Fibroblast of the aortic adventitia (primary cell): ENCODE measurements at places on chromosomes 1 and 21. TPM values are rescaled to one million over a fixed set of nuclear protein-coding genes. Genes with fewer than 3 reads are reported as not detected.

DNA sequence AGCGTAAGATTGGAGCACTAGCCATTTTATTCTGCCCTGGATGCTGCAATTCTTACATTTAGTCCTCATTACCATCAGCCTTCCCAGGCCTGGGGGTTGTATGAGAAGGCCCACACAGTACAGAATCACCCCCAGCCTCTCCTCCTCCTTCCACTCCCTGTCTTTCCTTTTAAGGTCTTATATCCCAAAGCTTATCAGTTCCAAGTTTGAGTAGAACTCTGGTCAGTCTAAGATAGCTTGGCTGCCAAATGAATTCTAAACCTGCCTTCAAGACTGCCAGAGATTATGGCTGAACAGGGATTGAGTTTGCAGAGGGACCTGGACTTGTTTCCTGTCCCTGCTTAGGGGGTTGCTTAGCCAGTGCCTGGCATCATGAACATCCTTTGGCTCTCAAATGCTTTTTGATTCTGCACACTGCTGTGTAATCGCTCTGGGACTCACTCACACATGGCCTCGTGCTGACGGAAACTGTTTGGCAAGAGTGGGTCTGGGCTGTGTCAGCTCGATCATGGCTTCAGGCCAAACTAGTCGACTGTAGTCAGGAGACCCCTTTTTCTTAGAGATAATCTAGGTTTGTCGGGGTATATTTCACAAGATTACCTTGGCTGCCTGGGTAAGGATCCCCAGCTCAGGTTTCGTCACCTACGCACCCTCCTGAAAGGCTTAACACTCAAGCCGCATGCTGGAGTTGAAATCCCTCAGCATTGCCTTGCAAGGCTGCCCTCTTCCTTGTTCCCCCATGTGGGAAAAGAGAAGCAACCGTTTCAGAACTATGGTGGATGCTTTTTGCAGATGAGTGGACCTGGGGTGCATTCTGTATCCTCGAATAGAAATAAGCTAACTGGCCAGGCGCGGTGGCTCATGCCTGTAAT, 252.6 kb downstream of the NFIA start:
- peak; percentile 49 for DNase-seq

DNA sequence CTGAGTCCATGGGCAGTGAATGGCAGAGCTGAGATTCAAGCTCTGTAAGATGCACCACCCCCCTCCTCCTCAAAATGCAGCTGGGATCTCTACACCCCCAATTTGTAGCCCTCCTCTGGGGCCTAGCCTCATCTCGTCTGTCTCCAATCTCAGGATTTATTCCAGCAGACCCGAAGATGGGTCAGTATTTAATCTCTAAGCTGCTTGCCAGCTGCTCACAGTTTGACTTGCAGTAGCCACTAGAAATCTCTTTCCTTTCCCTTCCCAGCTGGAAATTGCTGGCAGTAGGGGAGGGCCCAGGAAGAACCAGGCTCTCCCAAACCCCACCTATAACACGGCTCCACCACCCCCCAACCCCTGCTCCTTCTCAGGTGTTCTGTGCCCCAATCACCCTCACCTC, 1.5 kb downstream of the LACTBL1 start:
- DNase-seq = no peak

GRCh38 chr1:15676010-15676409, 8.1 kb upstream of the PLEKHM2 start:
- no peak for DNase-seq

DNA sequence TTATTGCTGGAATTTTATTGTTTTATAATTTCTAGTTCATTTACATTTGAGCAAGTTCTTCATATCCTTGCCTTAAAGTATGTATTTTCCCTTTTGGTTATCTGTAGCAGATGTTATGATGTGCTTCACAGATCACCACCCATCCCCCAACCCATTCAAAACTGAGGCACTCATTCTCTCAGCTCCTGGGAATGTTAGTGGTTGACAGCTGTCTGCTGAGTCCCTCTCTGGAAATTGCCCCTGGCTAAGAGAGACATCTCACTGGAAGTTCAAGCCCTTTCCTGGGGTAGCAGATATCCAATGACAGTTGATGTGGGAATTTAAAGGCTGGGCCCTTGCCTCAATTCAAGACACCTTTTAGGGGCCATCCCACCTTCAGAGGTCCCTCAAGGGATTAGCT, 4.3 kb upstream of the DPYD start:
- DNase-seq = no peak

DNA sequence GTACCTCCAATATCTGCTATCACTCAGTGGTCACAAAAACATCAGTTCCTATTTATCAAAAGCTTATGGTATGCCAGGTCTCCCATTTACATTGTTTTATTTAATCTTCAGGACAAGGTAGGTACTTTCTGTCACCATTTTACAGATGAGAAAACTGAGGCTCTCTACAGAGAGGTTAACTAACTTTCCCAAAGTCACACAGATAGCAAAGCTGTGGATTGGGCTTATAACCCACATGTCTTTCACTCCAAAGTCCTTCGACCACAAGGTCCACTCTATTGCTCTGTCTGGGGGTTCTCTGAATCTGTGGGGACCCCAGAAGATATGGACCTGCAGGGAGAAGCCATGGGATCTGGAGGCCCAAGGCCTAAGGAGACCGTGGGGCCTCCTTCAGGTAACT, 26.6 kb upstream of the EPS8L3 start:
- DNase-seq = no peak

DNA sequence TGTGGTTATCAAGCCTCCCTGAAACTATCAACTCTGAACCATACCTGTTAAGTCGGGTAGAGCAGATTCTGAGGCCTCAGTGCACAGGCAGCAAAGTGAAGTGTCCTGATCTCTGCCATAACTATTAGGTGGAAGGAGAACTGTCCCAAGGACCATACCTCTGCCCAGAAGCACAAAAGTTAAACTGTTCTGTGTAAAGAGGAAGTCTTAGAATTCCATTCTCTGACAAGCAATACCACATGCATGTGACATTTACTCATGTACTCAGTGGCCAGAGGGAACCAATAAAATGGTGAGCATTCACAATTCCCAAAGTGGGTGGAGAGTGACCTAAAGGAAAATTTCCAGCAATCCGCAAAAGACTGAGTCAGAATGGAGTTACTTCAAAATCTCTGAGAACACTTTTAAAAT, 61.0 kb downstream of the TOR3A start:
- DNase-seq = peak; percentile 99

DNA sequence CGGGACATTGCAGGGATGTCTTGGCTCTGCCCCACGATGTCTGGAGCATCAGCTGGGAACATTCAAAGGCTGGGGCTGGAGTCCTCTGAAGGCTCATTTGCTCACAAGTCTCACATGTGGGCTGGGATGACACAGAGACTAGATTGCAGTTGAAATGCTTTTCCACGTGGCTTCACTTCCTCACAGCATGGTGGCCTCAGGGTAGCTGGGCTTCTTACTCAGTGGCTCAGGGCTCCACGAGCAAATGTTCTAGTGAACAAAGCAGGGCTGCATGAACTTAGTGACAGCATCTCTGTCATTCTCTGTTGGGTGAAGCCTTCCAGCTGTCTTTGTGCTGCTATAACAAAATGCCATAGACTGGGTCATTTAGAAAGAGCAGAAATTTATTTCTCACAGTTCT, 247.0 kb upstream of the POU3F1 start:
- DNase-seq = no peak

DNA sequence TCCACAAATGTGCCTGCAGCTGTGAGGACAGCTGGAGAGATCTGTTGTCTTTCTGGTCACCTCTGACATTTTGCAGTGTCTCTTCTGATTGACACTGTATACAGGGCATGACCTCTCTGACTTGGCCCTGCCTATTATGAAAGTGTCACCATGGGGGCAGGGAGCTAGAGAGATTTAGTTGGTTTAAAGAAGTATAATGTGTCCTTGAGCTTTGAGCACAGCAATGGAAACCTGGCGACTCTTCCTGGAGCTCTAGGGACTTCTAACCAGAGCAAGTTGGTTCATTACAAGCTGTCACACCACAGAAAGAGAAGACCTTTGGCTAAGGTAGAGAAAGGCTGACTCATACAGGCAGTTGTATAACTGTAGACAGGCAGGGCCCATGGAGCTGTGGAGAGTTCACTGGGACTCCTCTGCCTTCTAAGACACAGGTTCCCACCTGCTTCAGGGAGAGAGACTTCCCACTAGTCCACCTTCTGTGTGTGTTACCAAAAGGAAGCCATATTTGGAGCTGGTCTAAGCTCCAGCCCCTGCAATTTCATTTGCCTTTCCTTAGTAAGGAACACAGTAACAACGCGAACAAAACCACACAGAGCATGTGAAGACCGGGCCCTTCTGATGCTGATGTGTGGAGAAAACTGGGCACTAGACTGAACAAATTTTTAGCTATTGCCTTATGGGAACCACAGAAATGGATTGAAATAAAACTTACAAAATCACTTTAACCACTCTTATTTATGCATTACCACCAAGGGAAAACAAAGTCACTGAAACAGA, 90.5 kb upstream of the ADAR start:
- DNase-seq = no peak

GRCh38 chr1:217244971-217245370, 385.9 kb downstream of the GPATCH2 start:
- peak; percentile 35 for DNase-seq

GRCh38 chr1:88990426-88990825, 2.0 kb downstream of the KYAT3 start:
- DNase-seq = no peak

DNA sequence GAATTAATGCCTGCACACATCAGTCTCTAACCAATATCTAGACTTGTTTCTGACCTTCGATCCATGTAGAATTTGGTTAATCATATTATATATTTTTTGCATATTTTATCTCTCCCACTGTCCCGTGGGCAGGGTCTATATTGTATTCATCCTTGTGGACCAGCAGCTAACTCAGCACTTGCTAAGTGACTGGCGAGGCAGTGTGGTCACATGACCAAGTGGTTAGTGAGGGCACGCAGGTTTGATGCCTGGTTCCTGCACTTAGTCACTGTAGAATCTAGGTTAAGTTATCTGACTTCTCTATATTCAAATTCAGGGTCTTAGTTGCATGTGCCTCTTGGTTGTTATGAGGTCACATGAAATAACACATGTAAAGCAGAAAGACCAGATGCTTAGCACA, 120.5 kb downstream of the UBE2U start:
- DNase-seq = no peak

GRCh38 chr21:37139154-37139553, 66.1 kb downstream of the TTC3 start:
- no peak for DNase-seq

DNA sequence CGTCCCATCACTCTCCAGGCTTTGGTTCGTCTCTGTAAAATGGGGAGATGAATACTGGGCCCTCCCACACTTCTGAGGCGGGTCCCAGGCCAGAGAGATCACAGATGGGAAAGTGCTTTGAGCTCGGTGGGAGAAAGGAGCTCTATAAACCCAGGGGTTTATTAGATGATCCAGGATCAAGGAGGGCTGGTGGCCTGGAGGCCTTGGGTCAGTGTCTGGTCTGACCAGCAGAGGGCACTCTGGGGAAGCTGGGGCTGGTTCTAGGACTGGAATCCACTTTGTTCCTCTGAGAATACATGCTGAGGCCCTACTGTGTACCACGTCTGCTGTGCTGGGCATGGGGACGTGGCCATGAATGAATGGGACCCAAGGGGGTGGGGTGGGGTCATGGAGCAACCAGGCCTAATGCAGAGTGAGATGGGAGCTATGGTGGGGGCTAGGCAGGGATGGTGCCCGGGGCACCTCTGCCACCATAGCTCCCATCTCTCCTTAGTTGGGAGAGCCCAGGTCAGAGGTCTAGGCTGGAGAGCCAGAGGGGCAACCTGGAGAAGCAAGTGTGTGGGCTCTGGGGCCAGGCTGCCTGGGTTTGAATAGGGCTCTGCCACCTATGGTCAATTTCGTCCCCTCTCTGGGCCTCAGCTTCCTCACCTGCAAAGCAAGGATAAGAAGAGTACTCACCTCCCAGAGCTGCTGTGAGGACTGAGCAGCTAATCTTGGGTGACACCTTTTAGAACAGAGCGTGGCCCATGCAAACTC, 9.0 kb upstream of the FAM131C start:
- DNase-seq = peak; percentile 66

- no peak for DNase-seq
These were observed 591.2 kb upstream of the PTBP2 start for GRCh38 chr1:96130432-96130831.

- DNase-seq = no peak
These were observed 487.9 kb downstream of the NPHP4 start for GRCh38 chr1:5504364-5504740.

DNA sequence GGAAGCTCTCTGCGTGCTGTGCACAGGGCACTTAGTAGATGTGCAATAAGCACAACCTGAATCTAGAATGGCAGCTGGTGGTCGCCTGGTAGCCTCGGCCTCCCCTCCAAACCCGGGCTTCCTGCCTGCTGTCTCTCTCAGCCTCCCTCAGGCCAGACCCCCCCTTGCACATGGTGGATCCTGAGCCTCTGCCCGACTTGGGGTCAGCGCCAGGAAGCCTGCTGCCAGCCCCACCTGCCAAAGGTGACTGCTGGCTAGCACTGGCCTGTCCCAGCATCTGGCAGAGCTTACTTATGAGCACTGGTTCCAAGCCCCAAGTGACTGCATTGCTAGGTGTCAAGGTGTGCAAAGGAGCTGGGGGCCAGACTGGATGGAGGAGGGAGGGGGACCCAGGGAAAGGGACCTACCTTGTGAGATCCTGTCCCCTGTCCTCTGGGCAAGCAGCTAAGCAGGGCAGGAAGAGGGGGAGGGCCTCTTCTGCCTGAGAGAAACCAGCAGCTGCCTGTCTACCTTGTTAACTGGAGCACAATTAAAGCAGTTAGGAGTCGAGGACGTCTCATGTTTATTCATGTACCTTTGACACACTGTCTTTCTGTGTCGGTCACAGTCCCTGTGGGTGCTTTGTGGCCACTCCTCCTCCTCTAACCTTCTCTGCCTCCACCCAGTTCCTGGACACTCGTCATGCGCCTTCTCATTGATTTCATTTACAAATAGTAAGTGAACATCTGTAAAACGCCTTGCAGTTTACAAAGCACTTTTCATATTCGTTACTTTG, 100.9 kb downstream of the DDX20 start:
- no peak for DNase-seq

- peak; percentile 57 for DNase-seq
These were observed 31.0 kb downstream of the SLC45A1 start for GRCh38 chr1:8348777-8349472.

DNA sequence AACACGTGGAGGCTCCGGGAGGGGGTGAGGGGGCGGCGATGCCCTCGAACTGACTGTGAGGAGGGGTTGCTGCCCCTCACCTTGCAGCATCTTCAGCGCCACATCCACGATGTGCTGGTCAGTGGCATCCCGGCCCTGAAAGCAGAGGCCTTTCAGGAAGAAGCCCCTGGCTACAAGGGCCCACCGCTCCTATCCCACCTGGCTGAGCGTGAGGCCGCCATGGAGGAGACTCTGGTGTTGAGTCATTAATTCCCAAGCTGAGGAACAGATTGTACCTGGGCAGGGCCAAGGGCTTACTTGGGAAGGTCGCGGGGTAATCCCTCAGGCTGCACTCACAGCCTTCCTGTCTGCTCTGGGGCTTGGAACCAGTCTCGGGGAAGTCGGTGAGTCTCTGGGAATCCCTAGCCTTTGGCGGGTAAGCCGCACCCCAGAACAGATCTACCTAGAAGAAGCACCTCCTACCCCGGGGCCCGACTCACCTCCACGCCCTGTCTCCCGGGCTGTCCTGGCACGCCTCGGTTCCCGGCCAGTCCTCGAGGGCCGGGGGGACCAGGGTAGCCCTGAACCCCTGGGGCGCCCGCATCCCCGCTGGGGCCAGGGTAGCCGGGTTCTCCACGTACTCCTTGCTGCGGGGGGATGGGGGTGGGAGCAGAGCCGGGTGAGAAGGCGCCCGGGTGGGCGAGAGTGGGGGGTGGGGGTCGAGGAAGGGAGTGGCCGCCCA, 13.9 kb downstream of the COL9A2 start:
- no peak for DNase-seq

The CFAP45 gene
- total RNA-seq = 0.27 and 1.4 TPM in 2 replicates

The SRGAP2 gene
- 38.5 and 67.8 TPM in 2 replicates for total RNA-seq

The CYP4X1 gene
- total RNA-seq = 2.1 and 3.3 TPM in 2 replicates

The HES3 gene
- total RNA-seq = not detected in 2 replicates

The TMIGD3 gene
- total RNA-seq = not detected in 2 replicates
